ENCODE measurements at places on chromosomes 3 and 15. TPM values are rescaled to one million over a fixed set of nuclear protein-coding genes. Genes with fewer than 3 reads are reported as not detected.

Gene PP2D1
- total RNA-seq, result not detected

Gene TAGLN3
- total RNA-seq, result 19.1 TPM

Gene LRRC31
- 1.2 TPM for total RNA-seq

Gene ZNF774
- 2.4 TPM for total RNA-seq

Gene GHRL
- total RNA-seq, result not detected

DNA sequence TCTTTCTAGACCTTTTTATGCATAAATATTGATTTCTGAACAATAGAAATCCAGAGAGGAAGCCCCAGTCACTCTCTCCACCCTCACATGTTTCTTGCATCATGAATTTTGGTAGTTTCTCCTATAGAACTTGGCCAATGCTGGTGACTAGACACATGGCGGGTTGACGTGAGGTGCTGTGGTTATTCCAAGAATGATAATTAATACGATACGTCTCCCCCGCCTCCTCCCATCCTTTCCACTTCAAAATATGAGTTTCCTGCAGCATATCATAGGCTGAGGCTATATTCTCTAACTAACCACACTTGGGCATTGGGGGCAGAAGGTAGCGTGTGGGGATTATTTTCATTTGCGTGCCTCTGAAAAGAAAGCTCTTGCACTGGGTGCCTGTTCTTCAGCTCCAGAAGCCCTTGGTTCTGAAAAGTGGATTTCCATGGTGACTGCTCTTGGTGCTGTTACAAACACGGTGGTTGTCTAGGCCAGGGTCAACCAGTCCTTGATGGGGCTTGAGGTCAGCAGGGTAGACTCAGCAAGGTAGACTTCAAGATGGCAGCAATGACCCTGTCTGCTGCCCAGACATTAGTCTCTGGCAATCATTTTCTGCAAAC lies 5.3 kb downstream of the TNFSF10 start:
- DNase-seq, result no peak

- no peak for DNase-seq
Measured at GRCh38 chr15:90877996-90878395, 6.3 kb upstream of the FES start.

DNA sequence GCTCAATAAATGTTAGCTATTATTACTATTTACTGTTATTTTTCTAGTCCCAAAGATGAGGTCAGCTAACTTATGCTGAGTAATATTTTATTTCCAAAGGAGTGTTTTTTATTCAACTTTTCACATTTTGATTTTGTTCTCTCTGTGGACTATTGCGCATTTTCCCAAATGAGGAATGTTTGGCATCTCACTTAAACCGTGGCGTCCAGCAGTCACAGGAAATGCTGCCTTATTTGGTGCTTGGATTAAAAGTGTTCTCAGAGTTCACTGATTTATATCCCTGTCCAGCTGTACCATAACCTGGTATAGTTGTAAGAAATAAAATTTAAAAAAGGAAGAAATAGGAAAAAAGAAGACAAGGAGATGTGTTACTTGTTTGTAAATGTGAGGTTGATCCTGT lies 166.8 kb downstream of the THSD4 start:
- peak; percentile 47 for DNase-seq

- no peak for DNase-seq
Measured at GRCh38 chr15:73212424-73212823, 156.3 kb downstream of the HCN4 start.

DNA sequence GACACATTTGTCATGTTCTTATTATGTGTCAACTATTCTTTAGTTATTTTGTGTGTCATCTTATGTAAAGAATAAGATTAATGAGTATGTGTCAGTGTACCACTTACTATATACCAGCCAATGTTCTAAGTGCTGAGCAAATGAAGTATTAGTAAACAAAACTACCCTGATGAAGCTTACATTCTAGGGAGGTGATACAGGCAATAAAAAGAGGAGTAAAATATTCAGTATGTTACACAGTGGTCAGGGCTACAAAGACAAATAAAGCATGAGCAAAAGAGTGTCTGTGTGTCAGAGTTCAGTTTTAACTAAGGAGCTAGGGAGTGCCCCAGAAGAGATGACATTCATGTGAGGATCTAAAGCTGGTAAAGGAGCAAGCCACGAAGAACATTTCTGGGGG lies 79.1 kb downstream of the TRPC1 start:
- DNase-seq, result no peak

- DNase-seq, result peak; percentile 91
Measured at GRCh38 chr3:112653209-112653871, 12.4 kb upstream of the CCDC80 start.

DNA sequence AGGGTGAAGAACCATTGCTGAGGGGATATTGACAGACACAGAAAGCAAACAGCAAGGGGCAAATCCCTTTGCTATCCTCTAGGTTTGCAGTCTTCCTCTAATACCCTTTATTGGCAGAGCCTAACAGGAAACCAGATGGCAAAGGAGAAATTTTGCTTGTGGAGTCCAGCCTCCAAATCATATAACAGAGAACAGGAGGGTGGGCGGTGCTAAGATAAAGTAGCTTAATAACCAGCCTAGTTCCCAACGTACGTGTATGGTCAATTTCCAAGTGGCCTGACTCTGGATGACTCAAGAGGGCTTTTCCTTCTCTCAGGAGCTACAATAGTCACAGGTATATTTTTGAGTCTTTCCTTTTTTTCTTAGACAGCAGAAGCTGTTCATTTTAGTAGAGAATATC lies 404.5 kb downstream of the PDCD6IP start:
- no peak for DNase-seq

DNA sequence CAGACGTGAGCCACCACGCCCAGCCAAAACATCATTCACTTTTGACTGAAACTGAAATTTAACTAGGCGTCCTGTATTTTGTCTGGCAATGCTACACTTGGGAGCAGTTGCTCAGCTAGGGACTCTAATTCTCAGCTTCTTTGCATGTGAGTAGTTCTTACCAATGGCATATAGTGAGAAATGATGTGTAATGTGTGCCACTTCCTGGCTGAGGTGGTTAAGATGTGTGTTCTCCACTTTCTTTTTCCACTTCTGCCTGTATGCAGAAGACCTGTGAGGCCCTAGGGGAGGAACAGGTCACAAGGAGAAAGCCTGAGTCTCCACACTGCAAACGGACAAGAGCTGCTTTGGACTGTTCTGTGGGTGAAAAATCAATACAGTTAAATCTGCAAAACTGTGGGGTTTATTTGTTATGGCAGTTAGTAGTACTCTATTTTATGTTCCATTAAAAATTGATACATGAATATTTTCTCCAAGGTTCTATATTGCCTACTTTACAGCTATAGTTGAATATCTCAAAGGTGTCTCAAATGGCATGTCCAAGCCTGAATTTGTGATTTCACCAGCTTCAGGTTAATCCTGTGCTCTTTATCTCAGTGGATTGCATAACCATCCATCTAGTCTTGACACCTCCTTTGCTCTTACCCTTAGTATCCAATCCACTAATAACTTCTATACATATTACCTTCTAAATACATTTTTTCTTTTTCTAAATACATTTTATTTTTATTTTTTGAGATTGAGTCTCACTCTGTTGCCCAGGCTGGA lies 59.3 kb downstream of the NR1D2 start:
- DNase-seq, result no peak

- DNase-seq, result no peak
Measured at GRCh38 chr3:128505771-128506170, 12.8 kb upstream of the GATA2 start.

DNA sequence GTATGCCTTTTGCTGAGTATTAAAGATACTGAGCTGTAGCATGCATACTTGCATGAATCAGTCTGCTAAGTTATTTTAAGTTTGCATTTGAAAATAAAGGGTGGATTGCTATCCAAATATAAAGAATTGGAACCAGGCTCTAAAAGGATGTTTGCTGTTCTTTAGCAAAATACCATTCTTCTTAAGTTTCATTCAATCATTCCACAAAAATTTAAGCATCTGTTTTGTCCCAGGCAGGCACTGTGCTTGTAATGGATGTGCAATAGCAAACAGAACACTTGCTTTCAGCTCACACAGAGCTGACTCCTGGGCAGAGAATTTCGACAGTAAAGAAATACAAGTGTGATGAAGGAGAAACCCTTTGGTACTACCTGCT lies 151.1 kb downstream of the PGPEP1L start:
- no peak for DNase-seq

DNA sequence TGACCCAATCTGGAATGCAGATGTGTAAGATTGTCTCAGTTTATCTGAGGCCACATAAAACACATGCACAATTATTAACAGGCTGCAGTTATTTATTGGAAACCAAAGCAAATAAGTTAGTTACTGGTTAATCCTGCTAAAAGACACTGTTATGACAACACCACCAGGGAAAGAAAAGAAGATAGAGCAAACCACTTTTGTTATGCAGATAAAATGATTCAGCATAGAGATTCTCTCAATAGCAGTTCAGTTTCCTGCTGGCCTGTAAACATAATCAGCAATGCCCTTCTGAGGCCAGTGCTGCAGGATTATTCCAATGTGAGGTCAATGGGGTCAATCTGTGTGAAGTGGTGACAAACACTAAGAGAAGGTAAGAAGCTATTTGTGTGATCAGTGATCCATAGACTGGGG lies 244.4 kb downstream of the ZBTB20 start:
- DNase-seq, result peak; percentile 98

GRCh38 chr15:47542312-47542989 lies 174.9 kb upstream of the SEMA6D start:
- no peak for DNase-seq

DNA sequence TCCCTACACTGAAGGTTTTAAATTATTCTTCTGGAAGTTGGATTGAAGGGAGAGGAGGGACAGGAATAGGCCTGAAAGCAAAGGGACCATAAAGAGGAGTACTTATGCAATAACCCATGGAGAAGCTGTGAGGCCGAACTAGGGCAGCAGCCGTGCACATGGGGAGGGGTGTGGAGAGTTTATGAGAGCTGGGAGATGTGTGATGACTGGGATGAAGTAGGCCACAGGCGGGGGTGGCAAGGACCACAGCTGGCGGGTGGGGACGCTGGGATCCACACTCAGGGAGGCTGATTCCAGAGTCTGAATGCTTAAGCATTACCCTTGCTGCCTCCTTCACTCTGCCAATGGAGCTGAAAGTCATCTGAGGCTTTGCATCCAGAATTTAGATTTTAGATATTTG lies 123.8 kb downstream of the ARNT2 start:
- DNase-seq, result no peak

DNA sequence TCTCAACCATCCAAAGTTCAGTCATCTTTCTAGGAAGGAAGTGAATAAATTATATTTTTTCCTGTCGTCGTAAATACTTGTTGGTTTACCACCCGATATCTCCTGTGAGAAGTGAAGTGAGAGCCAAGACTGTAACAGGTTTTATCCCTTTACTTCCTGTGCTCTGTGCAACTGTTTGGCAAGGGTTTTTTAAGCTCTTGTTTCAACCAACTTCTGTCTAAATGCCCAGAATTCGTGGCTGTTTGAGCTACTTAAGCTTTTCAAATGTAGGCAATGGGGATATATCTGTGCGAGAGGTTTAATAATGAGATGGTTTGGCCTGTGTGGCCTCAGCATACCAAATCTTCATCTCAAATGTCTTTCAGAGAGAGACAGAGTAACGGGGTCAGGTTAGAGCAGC lies 134.7 kb downstream of the LRTM1 start:
- DNase-seq, result no peak

- DNase-seq, result no peak
Measured at GRCh38 chr3:140508550-140508949, 169.3 kb upstream of the TRIM42 start.

DNA sequence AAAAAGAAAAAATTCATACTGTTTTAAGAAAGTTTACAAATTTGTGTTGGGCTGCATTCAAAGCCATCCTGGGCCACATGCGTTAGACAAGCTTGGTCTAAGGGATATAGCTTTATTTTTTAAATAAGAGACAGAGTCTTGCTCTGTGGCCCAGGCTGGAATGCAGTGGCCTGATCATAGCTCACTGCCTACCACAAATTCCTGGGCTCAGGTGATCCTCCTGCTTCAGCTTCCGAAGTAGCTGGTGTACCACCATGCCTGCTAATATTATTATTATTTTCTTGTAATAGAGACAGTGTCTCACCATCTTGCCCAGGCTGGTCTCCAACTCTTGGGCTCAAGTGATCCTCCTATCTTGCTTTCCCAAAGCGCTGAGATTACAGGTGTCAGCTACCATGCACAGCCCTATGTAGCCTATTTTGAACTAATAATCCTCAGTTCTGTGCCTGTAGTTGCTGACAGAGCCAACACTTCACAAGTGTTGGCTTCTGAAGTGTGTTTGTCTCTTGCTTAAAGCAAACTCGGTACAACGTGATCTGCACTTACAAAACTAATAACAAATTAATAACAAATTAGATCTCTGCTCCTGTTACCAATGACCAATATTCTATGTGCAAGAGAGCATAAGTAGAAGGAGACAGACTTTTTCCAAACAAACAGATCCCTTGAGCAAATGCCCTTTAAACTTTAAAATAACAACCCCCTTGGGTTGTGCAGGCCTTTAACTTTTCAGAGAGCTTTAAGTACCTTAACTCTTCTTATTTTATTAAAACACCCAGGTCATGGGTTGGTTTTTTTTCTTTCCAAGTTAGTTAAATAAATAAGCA lies 135.2 kb downstream of the VGLL4 start:
- DNase-seq, result no peak

DNA sequence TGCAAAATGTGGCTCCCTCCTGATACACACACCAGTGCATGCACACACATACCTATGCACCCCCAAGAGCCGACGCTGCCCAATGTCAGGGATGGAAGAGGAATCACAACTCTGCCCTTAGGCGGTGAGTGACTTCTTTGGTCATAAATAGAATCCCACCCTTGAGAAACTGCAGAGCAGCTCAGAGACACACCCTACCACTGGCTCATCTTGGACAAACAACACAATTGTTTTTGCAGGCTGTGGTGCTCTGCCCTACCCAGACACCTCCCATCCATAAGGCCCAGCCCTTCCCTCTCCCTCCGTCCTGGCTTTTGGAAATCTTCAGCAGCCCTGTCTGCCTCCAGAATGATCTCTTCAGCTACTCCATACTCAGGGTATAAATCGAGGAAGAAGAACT lies 73.8 kb upstream of the HRH1 start:
- no peak for DNase-seq

GRCh38 chr3:42773409-42773751 lies 327 bp upstream of the CCDC13 start:
- no peak for DNase-seq

DNA sequence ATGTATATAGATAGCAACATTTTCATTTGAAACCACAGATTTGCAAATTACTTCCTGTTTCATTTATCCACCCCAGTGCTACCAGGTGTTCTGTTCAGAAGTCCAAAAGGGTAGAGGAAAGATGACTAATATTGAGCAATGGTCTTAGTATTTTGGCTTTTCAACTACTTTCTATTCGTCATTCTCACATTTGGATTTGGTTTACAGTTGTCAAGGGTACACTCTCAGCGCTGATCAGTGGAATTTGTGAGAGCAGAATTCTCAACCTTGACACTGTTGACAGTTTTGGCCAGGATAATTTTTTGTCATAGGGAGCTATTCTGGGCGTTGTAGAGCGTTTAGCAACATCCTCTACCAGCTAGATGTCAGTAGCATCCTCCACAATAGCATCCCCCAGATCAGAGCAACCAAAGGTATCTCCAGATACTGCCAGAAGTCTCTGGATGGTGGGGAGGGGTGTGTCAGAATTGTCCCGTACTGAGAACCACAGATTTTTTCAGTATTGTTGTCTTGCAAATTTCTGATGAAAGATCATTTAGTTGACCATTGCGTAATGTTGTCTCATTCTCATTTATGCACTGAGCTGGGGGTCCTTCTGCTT lies 4.2 kb downstream of the HMCES start:
- DNase-seq, result peak; percentile 13

GRCh38 chr3:87309601-87310000 lies 33.2 kb upstream of the POU1F1 start:
- peak; percentile 25 for DNase-seq
